ENCODE measurements at places on chromosomes 12 and 14.

DNA sequence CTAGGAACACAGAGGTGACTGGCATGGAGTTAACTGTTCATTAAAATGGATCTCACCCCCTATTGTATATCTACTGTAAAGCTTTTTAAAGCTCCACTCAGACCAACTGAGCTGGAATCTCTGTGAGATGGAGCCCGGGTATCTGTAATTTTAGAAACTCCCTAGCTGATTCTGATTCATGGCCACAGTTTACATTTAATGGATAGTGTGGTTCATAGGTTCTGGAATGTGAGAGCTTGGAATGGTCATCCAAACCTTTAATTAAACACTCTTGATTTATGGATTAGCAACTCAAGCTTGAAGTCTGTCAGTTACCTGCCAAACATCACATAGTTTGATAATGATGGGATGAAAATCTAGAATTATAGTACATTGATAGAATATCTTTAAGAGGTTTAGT, 183.8 kb downstream of the SLC25A21 start:
- no peak for DNase-seq

GRCh38 chr14:23365036-23365731, at the start of gene EFS:
TSS of gene EFS (minus strand) at chr14:23365172. CDS start at chr14:23365025, 147 bp downstream.
- DNase-seq: no peak

DNA sequence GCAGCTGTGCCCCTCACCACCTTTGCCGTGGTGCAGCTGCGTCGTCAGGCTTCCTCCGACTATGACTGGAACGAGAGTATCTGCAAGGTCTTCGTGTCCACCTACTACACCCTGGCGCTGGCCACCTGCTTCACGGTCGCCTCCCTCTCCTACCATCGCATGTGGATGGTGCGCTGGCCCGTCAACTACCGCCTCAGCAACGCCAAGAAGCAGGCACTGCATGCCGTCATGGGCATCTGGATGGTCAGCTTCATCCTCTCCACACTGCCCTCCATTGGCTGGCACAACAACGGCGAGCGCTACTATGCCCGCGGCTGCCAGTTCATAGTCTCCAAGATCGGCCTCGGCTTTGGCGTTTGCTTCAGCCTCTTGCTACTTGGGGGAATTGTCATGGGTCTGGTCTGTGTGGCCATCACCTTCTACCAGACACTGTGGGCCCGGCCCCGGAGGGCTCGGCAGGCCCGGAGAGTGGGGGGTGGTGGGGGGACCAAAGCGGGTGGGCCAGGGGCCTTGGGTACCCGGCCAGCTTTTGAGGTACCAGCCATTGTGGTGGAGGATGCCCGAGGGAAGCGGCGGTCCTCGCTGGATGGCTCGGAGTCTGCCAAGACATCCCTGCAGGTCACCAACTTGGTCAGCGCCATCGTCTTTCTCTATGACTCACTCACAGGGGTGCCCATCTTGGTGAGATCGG, 2.6 kb downstream of the GPR162 start:
- no peak for DNase-seq

DNA sequence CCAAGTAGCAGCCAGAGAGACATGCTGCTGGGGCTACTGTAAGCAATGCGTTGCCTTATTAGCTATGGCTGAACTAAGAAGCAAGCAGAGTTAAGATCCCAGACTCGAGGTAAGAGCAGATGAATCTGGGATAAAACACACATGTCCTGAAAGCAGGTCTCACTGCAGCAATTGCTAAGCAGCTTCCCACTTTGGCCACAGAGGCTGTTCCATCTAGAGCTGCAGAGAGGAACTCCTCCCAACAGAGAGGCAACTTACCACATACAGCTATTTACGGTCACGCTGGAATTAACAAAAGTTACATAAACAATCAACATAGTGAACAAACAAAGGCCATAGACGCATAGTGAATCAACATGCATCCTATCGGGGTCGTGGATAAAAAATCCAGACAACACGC, 90.2 kb downstream of the KSR2 start:
- DNase-seq: no peak

DNA sequence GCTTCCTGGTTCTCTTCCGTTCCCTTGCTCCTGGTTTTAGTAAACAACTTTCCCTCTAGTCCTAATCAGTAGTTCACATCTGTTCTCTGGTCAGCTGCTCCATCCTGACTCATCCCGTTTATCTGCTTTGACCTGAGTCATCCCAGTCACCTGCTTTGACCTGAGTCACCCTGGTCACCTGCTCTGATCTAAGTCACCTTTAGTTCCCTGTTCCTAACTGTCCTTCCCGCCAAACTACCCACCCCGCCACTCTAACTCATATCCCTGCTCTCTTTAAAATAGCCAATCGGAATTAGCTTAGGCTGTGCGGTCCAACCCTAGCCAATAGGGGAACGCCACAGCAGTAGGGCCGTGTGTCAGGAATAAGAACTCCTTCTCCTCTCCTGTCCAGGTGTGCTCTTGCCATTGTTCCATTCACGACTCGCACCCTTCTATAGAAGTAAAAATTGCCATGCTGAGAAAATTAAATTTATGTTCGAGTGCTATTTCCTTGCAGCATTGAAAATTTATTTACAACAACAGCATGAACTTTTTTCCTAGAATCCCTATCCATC, 3.1 kb upstream of the ANKRD33 start:
- no peak for DNase-seq

DNA sequence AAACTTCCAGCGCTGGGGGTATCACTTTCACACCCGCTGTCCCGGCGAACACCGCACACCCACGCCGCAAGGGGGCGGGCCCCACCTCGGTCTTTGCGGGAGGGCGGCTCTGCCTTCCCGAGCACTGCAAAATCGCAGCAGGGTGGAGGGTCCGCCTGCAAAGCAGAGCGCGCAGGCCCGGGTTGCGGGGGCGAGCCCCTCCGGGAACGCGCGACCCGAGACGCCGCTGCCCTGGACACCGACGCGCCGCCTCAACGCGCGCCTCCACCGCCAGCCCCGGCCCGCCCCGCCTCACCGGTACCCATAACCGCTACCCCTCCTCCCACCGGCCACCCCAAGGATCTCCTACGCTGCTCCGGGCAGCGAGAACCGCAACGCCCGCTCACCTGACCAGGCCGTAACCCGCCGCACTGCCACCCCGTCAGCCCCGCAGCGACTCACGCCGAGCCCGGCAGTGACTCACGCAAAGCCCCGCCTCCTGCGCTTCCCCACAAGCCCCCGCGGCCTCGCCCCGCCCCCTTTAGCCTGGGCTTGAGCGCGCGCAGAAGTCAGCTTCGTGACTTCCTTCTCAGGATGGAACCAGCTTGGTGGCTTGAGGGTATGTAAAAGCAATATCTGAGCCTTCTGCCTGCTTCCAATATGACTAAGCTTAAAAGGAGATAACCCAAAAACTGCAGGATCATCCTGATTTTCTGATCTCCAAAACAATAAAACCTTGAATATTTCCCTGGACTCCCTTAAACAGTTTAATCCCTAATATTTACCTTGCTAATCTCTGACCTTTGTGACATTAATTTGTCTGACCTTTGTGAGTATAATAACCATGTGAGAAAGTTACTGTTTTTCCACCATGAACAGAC, at the start of gene RPAP3:
Gene RPAP3 (minus strand): TSS at position 465 of the 860 bp plus-strand sequence. CDS start 3,190 bp downstream, outside the sequence.
- DNase-seq: peak; percentile 95

DNA sequence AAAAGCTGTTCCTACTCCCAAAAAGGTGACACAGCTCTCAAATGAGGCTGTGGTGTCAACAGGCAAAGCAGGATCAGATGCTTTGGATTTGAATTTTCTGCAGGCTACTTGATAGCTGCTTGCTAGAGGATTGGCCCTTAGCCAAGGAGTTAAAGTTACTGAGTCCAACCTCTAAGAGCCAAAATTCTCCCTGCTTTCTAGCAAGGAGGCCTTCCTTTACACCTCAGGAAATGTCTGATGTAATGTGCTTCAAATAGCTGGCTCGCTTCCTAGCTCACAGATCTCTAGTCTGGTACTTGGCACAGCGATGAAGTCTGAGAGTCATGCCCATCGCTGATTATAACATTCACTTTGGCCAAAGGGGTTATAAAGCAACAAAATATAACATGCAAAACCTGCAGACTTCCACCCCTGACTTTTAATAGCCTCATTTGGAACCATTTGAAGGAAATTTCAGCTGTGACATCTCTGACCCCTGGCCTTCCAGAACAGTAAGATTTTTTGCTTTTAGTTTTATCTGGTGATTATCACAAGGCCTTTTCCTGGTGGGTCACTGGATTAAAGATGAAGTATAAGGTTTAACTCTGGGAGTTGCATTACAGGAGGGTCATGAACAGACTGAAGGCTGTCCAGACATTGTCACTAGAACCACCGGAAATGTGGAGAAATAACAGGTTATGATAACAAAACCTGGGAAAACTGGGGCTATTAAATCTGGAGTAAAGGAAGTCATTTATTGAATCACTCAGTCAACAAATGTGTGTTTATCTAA, 189.7 kb downstream of the EPS8 start:
- no peak for DNase-seq

GRCh38 chr14:37550511-37550910, 44.5 kb downstream of the FOXA1 start:
- no peak for DNase-seq
